ENCODE measurements at places on chromosomes 1 and 21.

- no peak for DNase-seq
Measured at GRCh38 chr1:217369271-217369981, 261.5 kb downstream of the GPATCH2 start.

DNA sequence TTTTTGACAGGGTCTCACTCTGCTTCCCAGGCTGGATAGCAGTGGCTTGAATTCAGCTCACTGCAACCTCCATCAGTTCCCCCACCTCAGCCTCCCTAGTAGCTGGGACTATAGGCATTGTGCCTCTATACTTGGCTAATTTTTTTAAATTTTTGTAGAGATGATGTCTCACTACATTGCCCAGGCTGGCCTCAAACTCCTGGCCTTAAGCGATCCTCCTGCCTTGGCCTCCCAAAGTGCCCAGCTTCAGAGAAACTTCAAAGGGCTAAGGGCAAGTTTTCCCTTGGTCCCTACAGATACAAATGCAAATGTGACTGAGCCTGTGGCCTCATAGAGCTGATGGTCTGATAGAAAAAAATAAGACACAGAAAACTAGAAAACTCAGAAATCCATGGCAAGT, 52.9 kb upstream of the PRRC2C start:
- no peak for DNase-seq

GRCh38 chr1:99363531-99363930, 99.2 kb downstream of the PLPPR4 start:
- DNase-seq = no peak

DNA sequence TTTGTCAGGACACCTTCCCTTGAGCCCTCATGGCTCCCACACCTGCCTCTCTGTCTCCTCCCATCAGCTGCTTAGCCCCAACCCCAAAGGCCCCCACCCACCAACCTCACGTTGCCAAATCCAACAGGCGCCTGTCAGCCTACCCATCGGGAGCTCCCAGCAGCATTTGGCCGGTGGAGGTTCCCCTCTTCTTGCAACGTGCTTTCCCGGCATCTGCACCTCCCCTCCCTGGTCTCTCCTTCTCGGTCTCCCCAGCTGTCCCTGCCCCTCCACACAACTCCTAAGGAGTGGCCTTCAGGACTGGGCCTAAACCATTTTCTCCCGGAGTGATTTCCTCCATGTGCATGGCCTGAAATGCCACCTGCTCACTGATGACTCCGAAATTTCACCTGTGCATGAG, 71.9 kb downstream of the KLHDC7A start:
- no peak for DNase-seq
